Lung (tissue), 17 donors: ENCODE measurements at places on chromosomes 13 and 19.

DNA sequence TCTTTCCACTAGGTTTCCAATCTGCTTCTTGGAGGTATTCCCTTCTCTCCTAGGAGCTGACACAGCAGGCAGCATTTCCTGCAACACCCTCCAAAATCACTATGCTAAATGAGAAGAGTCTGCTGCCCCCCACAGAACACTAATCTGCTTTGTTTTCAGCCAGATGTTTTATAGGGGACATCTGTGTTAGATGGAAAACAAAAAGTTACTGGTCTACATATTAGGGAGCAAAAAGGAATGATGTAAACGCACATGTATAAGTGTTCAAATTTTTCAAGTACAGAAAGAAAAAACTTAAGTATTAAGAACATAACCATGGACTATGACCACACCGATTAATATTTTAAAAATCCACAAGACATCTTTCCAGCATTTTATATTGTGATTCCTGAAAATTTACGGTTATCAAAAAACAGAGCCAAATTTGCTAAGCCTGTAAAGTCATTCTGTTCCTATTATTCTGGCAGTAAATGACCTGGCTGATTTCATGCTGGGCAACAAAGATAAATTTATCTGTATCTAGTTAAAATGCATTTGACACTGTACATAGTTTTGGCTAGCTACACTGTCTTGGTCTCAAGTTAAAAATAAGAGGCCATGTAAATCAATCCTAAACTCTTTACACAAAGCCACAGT is 63.3 kb downstream of the DCLK1 start:
- peak; percentile 16 for DNase-seq

GRCh38 chr13:113928685-113929627 is 44.9 kb downstream of the C13orf46 start:
- DNase-seq, result peak; percentile 87

DNA sequence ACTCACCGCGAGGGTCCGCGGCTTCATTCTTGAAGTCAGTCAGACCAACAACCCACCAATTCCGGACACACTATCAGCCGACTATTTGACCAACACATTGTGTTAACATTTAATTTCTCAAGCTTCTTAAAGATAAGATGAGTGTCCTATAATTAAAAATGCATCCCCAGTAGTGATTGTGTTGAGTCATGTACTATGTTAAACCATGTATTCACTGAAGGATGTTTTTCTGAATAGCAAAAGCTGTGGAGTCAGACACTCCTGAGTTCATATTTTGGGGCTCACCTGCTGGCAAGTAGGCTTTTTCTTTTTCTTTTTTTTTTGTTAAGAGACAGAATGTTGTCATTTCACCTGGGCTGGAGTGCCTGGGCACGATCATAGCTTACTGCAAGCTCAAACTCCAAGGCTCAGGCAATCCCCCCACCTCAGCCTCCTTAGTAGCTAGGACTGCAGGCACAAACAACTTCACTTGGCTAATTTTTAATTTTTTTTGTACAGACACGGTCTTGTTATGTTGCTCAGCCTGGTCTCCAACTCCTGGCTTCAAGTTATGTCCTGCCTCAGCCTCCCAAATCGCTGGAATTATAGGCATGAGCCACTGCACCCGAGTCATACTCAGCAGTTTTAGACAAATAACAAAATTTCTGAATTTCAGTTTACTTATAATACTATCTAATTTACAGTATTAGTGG is 606.9 kb downstream of the PCDH9 start:
- no peak for DNase-seq

- peak; percentile 83 for DNase-seq
Observed at GRCh38 chr13:44969551-44970484, 19.5 kb downstream of the NUFIP1 start.

GRCh38 chr19:48918801-48919247 is 14.7 kb upstream of the DHDH start:
- DNase-seq, result peak; percentile 29

DNA sequence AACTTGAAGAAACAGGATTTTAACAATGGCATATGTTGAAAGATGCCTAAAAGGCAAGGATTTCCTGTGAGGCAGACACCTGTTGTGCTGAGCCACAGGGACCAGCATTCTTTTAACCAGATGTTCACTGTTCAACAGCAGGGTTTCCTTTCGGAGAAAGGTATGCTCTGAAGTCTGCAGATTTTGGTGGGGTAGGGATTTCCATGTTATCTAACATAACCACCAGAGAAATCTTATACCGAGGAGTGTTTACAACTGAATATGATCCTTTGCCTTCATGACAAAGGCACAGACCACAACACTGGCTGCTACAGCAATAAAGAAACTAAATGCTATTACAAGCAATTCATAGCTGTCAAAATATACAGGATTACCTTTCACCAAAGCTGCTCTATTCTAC is 48.1 kb downstream of the MPHOSPH8 start:
- no peak for DNase-seq

DNA sequence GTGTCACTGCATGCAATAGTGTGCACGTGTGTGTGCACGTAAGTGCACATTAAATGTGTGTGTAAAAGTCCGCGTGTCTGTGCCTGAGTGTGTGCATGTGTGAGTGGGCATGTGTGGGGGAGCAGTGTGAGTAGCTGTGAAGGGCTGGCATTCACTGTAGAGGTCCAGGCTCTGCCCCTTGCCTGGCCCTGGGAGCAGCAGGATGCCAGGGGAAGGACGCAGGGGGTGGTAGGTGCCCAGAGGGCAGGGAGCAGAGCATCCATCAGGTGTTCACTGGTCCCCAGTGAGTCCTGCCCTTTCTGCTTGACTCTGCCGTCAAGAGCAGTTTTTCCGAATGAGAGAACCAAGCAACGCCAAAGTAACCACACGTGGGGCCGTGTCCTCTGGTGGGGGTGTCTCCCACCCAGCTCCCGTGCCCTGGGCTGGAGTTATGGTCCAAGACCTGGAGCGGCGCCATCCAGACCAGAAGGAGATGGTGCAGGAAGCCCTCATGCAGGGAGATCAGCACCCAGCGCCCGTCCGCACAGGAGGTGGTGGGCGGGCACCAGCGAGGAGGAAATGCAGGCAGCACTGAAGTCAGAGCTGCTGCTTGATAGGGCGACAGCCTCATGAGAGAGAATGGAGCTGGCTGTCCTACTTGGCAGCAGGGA is 68.5 kb downstream of the TEX29 start:
- no peak for DNase-seq

DNA sequence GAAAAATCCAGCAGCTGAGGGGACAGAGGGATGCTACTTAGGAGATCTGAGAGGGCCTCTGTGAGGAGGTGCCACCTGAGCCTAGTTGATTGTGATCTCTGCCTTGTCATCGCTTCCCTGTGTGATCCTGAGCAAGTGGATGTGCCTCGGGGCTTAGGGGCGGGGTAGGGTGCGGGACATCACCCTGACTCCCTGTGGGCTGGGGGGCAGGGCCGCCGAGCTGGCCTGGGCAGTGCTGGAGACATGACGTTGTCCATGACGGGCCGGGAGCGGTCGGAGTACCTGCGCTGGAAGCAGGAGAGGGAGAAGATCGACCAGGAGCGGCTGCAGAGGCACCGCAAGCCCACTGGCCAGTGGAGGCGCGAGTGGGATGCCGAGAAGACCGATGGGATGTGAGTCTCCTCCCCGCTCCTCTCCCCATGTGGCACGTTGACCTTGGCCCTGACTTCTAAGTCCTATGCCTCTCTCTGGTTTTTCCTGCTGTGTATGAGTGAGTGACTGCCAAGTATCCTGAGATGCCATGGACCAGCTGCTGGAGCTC is 8.2 kb upstream of the INAFM1 start:
- DNase-seq, result no peak

GRCh38 chr19:14073925-14074838 is 1.6 kb downstream of the MISP3 start:
- peak; percentile 43 for DNase-seq

GRCh38 chr19:41328842-41329225 is 18.9 kb downstream of the CCDC97 start:
- DNase-seq, result no peak

DNA sequence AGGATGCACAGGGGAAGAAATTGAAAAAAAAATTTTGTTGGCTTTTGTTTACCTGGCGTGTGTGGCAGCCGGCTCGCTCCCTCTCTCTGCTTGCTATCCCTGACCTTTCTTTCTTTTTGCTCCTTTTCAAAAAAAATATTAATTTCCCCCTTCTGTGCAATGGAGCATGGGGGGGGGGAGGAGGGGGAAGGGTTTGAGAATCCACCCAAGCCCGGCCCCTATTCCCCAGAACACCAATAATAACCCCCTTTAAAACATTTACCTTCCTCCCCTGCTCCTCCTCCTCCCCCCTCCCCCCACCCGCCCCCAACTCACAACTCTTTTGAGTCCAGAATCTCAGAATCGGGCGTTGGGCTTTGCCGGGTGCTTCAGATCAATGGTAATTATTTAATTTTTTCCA is 28.4 kb downstream of the NFIX start:
- peak; percentile 69 for DNase-seq

GRCh38 chr19:38015216-38015615 is 108.2 kb downstream of the SIPA1L3 start:
- DNase-seq, result no peak

DNA sequence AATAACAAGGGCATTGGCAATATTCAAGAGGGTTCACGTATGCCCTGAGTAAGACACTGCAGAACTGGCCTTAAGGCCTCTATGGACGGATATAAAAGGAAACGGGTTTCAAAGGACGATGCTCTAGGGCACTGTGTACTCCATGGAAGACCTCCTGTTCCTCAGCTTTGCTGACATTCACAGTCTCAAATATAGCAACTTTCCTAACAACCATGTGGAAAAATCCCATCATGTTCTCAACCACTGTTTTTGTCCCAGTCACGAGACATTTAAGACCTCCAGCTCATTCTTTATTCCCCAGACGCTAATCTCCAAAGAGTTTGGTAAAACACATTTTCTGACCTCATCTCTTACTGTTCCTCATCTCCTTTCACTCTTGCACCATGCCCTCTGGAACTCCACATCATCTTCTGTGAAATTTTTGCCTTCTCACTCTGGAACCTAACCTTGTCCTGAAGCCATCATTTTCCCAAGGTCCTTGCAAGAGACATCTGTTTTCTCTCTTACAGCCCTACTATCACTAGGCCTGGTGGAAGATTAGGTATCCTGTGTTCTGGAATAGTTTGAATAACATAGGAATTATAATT is 37.6 kb downstream of the SPRY2 start:
- DNase-seq, result no peak

DNA sequence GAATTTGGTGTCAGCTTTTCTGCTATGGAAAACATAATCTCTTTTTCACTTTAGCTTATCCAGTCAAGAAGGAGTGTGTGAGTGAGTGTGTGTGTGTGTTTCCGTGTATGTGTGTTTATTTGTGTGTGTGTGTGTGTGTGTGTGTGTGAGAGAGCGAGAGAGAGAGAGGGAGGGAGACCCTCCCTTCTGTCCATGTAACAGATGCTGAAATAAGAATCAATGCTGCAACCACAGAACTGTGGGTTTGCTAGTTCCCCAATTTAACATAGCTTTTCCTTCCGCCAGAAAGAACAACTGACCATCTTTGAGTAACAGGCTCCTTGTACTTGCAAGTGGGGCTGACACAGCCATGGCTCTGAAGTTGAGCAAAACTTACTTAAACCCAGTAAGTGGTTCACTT is 5.2 kb downstream of the LCP1 start:
- DNase-seq, result no peak

GRCh38 chr19:4007836-4008539 is 452 bp downstream of the PIAS4 start:
- peak; percentile 45 for DNase-seq
